NCI-H2171 (cell line): ENCODE measurements at places on chromosomes 3 and 15.

DNA sequence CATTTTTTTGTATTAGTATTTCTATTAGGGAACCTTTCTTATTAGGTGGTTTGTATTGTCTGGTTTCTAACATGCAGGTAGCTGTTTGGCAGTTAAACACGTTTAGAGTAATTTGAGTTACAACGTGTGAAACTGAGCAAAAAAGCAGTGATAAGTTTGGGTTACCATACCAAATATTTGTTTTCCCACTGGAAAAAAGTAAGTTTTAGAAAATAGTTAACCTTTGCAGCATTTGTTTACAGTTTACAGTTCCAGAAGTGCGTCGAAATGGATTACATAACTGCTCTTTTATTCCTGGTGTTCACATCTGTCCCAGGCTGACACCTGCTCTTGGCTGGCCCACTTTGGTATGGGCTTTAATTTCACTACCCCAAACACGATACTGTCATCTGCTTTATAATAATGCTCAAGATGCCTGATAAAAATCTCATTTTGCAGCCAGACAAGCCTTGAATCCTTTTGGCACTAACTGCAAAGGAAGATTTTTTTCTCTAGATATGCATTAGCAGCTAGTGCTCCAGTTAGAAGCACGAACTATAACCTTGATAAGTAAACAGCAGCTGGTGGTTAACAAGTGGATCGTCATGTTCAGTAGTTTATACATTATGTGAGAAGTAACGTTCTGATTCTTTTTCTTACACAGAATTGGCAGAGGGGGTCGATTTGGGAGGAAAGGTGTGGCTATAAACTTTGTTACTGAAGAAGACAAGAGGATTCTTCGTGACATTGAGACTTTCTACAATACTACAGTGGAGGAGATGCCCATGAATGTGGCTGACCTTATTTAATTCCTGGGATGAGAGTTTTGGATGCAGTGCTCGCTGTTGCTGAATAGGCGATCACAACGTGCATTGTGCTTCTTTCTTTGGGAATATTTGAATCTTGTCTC lies 5.3 kb downstream of the EIF4A2 start:
- no peak for DNase-seq

DNA sequence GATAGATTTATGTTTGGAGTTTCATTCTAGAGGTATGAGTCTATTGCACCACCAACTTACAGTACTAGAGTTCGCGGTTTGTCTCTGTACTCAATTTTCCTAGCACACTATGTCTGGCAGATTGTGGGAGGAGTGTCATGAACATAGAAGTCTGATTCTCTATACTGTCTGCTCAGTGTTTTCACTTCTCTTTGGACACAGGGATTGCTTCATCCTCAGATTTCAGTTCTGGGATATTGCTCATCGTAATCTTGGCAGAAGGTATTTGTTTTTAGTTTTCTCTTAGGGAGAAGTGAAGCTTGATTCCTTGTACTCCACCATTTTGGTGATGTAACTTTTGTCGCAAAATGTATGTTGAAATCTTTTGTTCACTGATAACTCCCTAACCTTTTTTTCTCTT lies 27.8 kb upstream of the AZI2 start:
- no peak for DNase-seq

DNA sequence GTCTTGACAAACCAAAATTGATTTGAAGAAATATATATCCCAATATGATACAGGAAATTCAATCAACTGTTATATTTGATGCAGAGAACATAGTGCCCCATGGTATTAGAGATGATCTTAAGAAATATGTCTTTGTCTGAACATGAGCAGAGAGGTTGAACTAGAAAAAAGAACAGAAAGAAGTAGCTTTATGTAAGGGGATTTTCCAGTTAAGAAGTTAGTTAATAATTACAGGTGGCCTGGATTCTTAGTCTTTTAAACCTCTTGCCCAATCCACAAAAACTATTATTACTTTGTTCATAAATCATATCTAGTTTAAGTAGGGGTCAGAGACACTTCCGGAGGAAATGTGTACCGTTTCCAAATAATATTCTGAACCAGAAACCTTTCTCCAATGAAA lies 1186.7 kb upstream of the EPHA6 start:
- no peak for DNase-seq

GRCh38 chr3:9715764-9716437 lies 12.3 kb downstream of the CPNE9 start:
- DNase-seq: no peak

DNA sequence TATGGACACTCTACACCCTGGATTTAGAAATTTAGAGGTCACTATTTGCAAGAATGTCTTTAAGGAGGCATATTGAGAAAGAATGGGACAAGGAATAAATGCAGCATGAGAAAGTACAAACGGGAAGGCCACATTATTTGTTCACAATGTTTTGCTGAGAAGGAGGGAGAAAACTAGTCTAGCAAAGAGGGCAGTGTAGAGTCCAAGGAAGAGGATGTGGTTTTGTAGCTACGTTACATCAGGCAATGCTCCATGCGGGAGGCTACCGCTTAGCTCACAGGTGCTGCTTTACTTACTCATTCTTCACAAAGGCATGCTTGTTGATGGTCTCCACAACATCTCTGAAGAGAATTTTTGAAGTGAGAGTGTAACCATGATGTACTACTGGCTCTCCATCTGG lies 191.1 kb downstream of the PLCH1 start:
- no peak for DNase-seq

- DNase-seq: no peak
Measured at GRCh38 chr3:37986479-37987314, 3.9 kb upstream of the VILL start.

GRCh38 chr15:42108189-42108588 lies 13.8 kb upstream of the PLA2G4D start:
- no peak for DNase-seq

- no peak for DNase-seq
Measured at GRCh38 chr15:100158356-100158755, 183.4 kb downstream of the ADAMTS17 start.

GRCh38 chr3:46959161-46959511 lies 17.4 kb downstream of the CCDC12 start:
- DNase-seq: no peak

DNA sequence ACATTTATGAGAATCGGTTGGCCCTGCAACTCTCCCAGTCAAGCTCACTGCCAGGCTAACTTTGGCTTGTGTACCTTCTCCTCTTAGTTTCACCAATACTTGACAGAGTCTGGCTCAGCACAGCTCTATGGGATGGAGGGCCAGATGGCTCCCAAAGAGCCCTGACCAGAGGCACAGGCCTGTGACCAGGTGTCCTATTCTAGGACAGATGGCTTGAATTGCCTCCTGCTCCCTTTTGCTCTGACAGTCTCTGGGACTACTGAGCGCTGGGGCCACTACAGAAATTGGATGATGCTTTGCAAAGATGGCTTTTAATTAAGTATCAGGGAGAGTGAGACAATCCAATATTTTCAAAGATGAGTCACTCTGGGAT lies 10.3 kb upstream of the ARID3B start:
- DNase-seq: no peak

- no peak for DNase-seq
Measured at GRCh38 chr3:78048698-78049097, 1008.8 kb downstream of the ROBO2 start.

GRCh38 chr15:61047783-61048182 lies 181.3 kb downstream of the RORA start:
- no peak for DNase-seq

- DNase-seq: no peak
Measured at GRCh38 chr3:4665197-4665596, 172.0 kb downstream of the ITPR1 start.

- no peak for DNase-seq
Measured at GRCh38 chr3:52670621-52671521, 14.8 kb downstream of the PBRM1 start.

GRCh38 chr15:52689562-52689961 lies 10.4 kb upstream of the ATOSA start:
- DNase-seq: no peak

DNA sequence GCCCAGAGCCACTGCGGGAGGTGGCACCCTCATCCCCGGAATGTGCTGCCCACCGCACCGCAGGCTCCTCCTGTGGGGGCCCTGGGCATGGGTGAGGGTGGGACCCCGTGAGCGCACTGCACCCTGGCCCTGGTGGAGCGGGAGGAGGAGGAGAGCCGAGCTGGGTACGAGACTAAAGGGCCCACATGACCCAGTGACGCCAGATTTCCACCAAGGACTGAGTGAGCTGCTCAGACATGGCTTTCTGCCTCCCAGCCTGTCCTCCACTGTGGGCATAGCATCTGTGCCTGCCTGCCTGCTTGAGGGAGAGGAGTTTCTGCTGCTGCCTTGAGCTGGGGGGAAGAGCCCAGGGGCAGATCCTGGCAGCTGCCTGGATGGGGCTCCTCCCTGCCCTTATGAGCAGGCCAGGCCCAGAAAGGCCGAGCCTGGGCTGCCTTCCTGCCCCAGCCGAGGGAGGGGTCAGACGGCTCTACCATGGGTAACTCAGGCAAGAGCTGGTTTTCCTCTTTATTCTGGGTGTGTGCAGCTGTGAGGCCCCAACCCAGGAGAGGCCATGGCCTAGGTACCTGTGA lies 88.4 kb downstream of the VGLL4 start:
- DNase-seq: no peak

DNA sequence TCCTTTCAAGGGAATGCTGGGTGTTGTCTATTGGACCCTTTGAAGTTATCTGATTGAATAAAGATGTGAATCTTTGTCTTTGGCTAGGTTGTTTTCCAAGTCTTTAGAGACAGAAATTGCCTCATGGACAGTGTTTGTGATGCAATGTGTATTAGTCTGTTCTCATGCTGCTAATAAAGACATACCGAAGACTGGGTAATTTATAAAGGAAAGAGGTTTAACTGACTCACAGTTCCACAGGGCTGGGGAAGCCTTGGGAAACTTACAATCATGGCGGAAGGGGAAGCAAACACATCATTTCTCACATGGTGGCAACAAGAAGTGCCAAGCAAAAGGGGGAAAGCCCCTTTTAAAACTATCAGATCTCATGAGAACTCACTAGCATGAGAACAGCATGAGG lies 88.8 kb upstream of the PLXND1 start:
- DNase-seq: no peak
